ENCODE measurements at places on chromosomes 6 and 20. TPM values are rescaled to one million over a fixed set of nuclear protein-coding genes. Genes with fewer than 3 reads are reported as not detected.
A peak's percentile ranks its signal among the peaks of the same experiment; 100 is the strongest.

- H3K27ac ChIP-seq: no peak overlapping the region
- H3K4me1 ChIP-seq: peaks cover 19% of the 10 kb centered on the region
- H3K27me3 ChIP-seq: peaks cover 4% of the 10 kb centered on the region
- H3K4me3 ChIP-seq: no peak overlapping the region
Measured at GRCh38 chr6:110530671-110531070, 54.3 kb upstream of the SLC22A16 start.

- no peak overlapping the region for H3K27ac ChIP-seq
- H3K36me3 ChIP-seq: peaks cover 47% of the 10 kb centered on the region
- H3K4me3 ChIP-seq: no peak overlapping the region
- no peaks in the 10 kb centered on the region for H3K27me3 ChIP-seq
- no peak for DNase-seq
- H3K4me1 ChIP-seq: no peaks in the 10 kb centered on the region
Measured at GRCh38 chr6:1983850-1984249, 261.6 kb downstream of the GMDS start.

- peaks cover 3% of the 10 kb centered on the region for H3K4me1 ChIP-seq
- H3K4me3 ChIP-seq: no peak overlapping the region
- no peak for DNase-seq
- peaks cover 4% of the 10 kb centered on the region for H3K36me3 ChIP-seq
- H3K27me3 ChIP-seq: no peaks in the 10 kb centered on the region
- H3K27ac ChIP-seq: no peak overlapping the region
Measured at GRCh38 chr6:158387036-158387435, 74.8 kb downstream of the TULP4 start.

SLC26A8 gene
- not detected for total RNA-seq

VTA1 gene
- 55.6 TPM for total RNA-seq

DNA sequence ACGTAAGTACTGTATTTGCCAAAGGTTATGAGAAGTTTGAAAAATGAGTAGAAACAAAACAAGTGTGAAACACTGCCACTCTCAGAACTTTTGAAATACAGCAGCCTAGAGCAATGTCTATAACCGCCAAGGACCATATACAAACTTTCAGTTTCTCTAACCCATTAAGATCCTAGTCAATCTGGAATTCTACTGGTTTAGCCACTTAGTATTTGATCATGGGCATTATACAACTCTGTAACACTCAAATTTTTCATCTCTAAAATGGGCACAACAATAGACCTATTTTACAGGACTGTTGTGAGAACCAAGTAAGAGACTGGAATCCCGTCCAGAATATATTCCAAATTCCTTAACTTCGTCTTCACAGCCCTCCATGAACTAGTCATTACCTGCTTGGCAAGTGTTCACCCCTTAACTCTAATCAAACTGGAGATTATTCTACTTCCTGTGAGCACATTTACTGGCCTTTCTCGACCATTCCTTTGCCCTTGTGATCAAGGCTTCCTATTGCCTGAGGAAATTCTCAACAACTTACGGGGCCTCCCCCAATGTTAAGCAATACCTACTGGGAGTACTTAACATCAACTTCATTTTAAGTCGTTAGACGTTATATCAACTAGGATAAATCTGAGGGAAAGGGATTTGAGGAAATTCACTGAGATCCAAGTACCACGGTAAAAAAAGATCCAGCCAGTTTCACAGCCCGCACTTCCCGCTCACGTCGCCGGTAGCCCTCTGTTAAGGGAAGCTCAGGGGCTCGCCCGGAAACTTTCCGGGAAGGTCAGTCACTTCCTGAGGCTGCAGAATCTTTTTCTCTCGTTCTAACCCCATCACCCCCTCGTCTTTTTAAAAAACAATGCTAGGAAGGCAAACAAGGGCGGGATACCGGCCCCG, 1.1 kb downstream of the EIF2S2 start:
- H3K4me1 ChIP-seq: peaks cover 46% of the 10 kb centered on the region
- DNase-seq: no peak
- peak overlapping the region; percentile 86 for H3K4me3 ChIP-seq
- no peaks in the 10 kb centered on the region for H3K27me3 ChIP-seq

- peak overlapping the region; percentile 67 for H3K4me3 ChIP-seq
- H3K27me3 ChIP-seq: no peaks in the 10 kb centered on the region
- H3K4me1 ChIP-seq: peaks cover 15% of the 10 kb centered on the region
- H3K36me3 ChIP-seq: no peaks in the 10 kb centered on the region
- peak overlapping the region; percentile 63 for H3K27ac ChIP-seq
Measured at GRCh38 chr6:37222125-37222967, 35.2 kb upstream of the TBC1D22B start.
